Renal cortex interstitium (tissue), 15 donors: ENCODE measurements at places on chromosomes 5 and 9. TPM values are rescaled to one million over a fixed set of nuclear protein-coding genes. Genes with fewer than 3 reads are reported as not detected.

- no peak for DNase-seq
These were observed 3.5 kb downstream of the IRF1 start for GRCh38 chr5:132487095-132487428.

- no peak for DNase-seq
These were observed 326.9 kb downstream of the ZNF608 start for GRCh38 chr5:124419531-124419930.

DNA sequence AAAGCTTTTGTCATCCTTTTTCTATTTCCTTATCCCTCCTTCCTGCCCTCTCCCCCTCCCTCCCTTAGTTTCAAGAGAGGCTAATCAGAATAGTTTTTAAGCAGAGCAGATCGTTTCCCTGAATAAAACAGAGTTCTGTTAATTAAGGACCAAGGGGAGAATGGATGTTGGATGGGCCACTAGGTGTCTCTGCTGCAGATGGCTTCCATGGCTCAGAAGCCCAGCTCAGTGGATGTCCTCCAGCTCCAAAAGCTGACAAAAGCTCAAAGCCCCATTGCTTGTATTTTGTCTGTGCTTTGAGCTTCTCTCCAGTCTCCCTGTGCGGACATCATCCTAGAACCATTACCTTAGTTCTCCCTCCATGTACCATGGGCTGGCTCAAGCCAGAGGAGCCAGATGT, 21.0 kb upstream of the NPR3 start:
- DNase-seq, result no peak

- no peak for DNase-seq
These were observed 365.7 kb upstream of the RIOK2 start for GRCh38 chr5:97548739-97549080.

GRCh38 chr5:1153428-1153827, 41.6 kb upstream of the SLC12A7 start:
- DNase-seq, result no peak

- no peak for DNase-seq
These were observed 267.1 kb downstream of the SPATA31D1 start for GRCh38 chr9:82255481-82256176.

DNA sequence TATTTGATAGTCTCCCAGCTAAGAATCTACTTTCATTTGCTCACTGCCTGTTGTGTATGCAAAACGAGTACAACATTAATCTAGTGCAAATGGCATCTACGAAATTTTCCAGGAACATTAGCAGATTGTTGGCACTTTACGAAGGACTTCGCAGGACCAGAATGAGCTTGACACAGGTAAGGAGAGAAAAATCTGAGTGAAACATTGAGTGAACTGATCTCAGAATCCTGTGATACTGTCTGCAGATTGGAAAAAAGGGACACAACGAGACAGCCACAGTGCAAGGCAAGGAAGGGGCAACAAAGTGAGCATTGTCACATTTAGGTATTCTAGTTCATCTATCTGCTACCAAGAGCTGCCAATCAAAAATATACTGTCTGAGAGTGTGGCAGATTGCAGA, 350.5 kb downstream of the ZNF608 start:
- DNase-seq, result no peak

HDAC3 gene
- polyA plus RNA-seq, result 99.0 TPM

- DNase-seq, result no peak
These were observed 12.8 kb upstream of the UNC5A start for GRCh38 chr5:176797456-176798050.

SLC6A7 gene
- 0.22 TPM for polyA plus RNA-seq
